ENCODE measurements at places on chromosomes 11 and 22. TPM values are rescaled to one million over a fixed set of nuclear protein-coding genes. Genes with fewer than 3 reads are reported as not detected.

- DNase-seq, result no peak
Measured at GRCh38 chr11:14672635-14673034, 29.0 kb downstream of the PDE3B start.

- DNase-seq, result no peak
Measured at GRCh38 chr22:26065847-26066246, 103.4 kb upstream of the SEZ6L start.

DNA sequence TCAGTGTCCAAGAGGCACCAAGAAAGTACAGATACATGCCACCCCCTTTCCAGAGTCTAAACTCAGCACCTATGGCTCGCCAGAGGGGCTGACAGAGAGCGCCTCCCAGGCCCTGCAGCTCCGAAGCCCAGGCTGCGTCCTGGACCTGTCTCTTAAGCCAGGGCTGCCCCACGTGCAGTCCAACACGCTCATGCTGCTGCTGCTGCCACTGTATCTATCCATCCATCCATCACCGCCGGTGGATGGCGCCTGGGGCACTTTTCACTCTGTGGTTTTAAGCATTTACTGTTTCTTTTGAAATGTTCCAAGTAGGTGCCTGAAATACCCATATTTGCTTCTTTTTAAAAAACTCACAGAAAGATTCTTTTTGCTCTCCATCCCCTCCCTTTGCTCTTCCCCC lies 41.8 kb downstream of the MACROD1 start:
- no peak for DNase-seq

GRCh38 chr11:2189938-2190656 lies 18.5 kb upstream of the TH start:
- no peak for DNase-seq

CRYBA4 gene
- not detected for total RNA-seq
